Mesothelial cell of epicardium (in vitro differentiated cells): ENCODE measurements at places on chromosomes 7 and 10. TPM values are rescaled to one million over a fixed set of nuclear protein-coding genes. Genes with fewer than 3 reads are reported as not detected.

Gene PRF1
- 0.13 to 0.20 TPM in 2 of 3 replicates, not detected in the other for total RNA-seq

Gene NMT2
- 19.3 to 21.9 TPM (median 20.0 TPM) in 3 replicates for total RNA-seq

Gene STK31
- total RNA-seq, result 0.72 to 1.3 TPM (median 0.94 TPM) in 3 replicates

Gene HMX2
- total RNA-seq, result not detected in 3 replicates

Gene FRMPD2
- total RNA-seq, result 0.18 to 0.43 TPM (median 0.22 TPM) in 3 replicates

Gene CPA5
- total RNA-seq, result 0.58 TPM in 1 of 3 replicates, not detected in the others

Gene GJC3
- total RNA-seq, result 0.27 to 0.54 TPM in 2 of 3 replicates, not detected in the other

Gene EFCAB10
- not detected in 3 replicates for total RNA-seq

Gene FHIP2A
- 39.6 to 43.2 TPM (median 41.9 TPM) in 3 replicates for total RNA-seq

Gene FXYD4
- total RNA-seq, result not detected in 3 replicates

Gene FMC1
- total RNA-seq, result 10.4 to 14.7 TPM (median 10.7 TPM) in 3 replicates

Gene CAPZA2
- 109 to 137 TPM (median 122 TPM) in 3 replicates for total RNA-seq

Gene ADARB2
- 0.29 to 0.38 TPM (median 0.32 TPM) in 3 replicates for total RNA-seq

Gene AZGP1
- total RNA-seq, result 0.27 to 0.56 TPM in 2 of 3 replicates, not detected in the other

Gene NKX6-2
- total RNA-seq, result not detected in 3 replicates

Gene CHST3
- 26.2 to 27.6 TPM (median 26.3 TPM) in 3 replicates for total RNA-seq

Gene LRMDA
- total RNA-seq, result 2.0 to 3.3 TPM (median 2.7 TPM) in 3 replicates

Gene CLDN3
- total RNA-seq, result 10.5 to 11.0 TPM (median 10.6 TPM) in 3 replicates

Gene ASB4
- 0.07 to 0.29 TPM (median 0.09 TPM) in 3 replicates for total RNA-seq

Gene SPDYE2B
- total RNA-seq, result not detected in 3 replicates

Gene SFXN4
- total RNA-seq, result 33.3 to 37.2 TPM (median 36.6 TPM) in 3 replicates

Gene CCM2
- 32.3 to 35.1 TPM (median 34.1 TPM) in 3 replicates for total RNA-seq

Gene MKRN1
- 105 to 112 TPM (median 110 TPM) in 3 replicates for total RNA-seq

Gene HDAC9
- 32.2 to 37.4 TPM (median 35.9 TPM) in 3 replicates for total RNA-seq

Gene SPDYE16
- 0.18 to 0.44 TPM (median 0.34 TPM) in 3 replicates for total RNA-seq
